ENCODE measurements at places on chromosomes 2 and 18.

- DNase-seq, result no peak
Observed at GRCh38 chr2:105320651-105321215, 8.8 kb downstream of the TGFBRAP1 start.

DNA sequence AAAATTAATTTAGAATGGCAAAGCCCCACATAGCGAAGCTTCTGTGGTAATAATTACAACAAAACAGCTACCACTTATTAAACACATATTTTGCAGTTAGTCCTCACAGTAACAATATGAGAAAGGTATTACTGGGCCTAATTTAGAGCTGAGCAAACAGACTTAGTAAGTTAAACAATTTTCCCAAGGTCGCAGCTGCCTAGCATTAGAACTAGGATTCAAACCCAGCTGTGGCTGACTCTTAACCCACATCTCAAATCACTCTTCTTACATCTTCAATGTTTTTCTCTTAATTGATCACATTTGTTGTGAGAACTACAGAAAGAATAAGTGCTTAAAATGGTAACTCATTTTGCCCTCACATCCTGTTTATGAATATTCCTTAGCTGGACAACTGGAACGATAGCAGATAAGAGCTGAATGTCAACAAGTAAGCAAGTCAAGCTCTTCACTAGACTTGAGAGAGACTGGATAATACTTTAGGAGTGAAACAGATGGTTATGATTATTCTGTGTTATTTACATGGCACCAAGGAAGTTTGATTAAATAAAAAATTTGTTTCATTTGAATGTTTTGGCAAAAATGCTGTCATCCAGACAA is 59.4 kb upstream of the TMEM17 start:
- no peak for DNase-seq

DNA sequence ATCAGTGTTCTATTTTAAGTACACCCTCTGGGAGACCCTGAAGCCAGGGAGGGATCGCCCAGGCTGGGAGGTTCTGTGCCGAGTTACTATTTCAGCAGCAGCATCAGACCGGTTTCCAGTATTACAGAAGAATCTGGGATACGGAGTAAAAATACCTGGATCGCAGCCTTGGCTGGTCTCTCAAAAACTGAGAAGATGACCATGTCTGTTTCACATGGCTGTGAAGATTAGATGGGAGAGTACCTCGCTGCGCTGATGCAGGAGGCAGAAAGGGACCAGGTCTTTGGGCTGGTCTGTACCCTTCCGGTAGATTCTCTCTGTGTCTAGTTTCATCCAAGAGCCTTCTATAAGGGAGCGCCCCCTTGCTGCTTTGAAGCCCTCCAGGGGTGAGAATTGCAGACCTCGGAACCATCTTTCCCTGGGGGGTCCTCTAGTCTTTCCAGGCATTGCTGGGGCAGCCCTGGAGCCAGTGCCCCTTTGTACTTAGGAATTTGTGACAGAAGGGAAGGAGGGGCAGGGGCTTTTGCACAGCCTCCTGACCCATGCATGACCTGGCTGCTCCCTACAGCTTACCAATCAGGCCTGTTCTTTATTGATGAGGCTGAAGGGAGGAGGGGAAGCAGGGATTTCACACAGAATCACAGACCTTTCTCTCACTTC is 56.3 kb upstream of the MAPRE3 start:
- DNase-seq, result no peak

DNA sequence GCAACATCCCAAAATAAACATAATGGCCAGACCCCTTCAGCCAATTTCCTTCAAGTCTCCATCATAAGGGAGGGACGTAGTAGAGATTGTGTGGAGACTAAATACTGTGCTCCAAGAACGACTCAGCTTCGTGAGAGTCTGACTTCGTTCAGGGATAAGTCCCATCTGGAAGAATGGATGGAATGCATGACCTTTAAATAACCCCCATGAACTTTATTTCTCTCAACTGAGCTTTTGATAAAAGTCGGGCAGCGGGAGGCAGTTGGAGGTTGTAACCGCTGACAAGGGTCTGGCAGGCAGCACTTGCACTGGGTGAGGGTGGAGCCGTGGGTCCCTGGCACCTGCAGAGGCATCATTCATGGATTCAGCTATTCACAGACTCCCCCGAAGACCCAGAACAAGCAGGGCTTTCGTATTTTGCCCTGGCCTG is 115.9 kb downstream of the ZFP36L2 start:
- DNase-seq, result no peak

DNA sequence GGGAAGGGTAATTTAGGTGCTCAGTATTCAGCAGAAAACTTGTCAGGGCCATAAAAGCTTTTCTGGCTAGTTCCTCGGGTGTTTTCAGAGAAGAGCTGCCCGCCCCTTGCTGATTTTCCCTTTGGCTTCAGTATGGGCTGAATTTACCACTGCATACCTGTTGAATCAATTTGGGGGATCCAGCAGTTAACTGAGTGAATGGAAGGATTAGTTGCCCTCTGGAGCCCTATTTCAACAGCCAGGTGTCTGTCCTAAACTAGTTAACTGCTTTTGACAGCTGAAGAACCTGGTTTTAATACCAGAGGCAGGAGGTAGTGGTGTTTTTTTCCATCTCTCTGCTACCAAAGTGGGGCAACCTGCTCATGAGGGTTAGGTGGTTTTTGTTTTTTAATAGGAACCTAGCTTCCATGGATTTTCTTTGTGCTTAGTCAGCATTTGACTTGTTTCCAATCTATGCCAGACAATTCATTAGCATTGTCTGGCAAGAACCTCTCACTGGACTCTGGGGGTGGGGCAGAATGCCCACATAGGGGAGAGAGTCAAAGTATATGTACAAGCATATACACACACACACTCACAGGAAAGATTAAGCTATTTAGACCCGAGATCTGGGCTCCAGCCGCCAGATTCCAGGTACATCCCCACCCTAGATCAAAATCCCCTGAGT is 166.5 kb upstream of the SIX3 start:
- no peak for DNase-seq

GRCh38 chr2:170477630-170478029 is 237.5 kb upstream of the SP5 start:
- no peak for DNase-seq

GRCh38 chr2:30694286-30695055 is 112.8 kb downstream of the CAPN13 start:
- no peak for DNase-seq

DNA sequence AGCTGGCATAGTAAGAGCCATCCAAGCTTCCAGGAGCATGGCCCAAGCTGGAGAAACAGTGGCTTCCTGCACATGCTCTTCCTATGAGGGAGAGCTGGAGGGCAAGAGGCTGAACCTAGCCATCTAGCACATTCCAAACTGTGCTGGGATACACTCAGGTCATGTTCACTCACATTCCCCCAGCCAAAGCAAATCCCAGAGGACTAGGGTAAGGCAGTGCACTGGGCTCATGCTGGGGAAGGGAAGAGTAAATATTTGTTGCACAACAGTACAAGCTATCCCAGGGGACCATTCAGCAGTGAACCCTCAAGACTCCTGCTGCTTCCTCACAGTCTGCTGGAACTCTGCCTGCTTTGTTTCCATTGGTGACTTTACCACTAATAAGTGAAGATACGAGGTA is 20.7 kb upstream of the GYPC start:
- DNase-seq, result no peak

GRCh38 chr2:133200684-133201421 is 367.4 kb downstream of the NCKAP5 start:
- peak; percentile 77 for DNase-seq

- peak; percentile 68 for DNase-seq
Observed at GRCh38 chr2:229586012-229586411, 128.3 kb downstream of the DNER start.

DNA sequence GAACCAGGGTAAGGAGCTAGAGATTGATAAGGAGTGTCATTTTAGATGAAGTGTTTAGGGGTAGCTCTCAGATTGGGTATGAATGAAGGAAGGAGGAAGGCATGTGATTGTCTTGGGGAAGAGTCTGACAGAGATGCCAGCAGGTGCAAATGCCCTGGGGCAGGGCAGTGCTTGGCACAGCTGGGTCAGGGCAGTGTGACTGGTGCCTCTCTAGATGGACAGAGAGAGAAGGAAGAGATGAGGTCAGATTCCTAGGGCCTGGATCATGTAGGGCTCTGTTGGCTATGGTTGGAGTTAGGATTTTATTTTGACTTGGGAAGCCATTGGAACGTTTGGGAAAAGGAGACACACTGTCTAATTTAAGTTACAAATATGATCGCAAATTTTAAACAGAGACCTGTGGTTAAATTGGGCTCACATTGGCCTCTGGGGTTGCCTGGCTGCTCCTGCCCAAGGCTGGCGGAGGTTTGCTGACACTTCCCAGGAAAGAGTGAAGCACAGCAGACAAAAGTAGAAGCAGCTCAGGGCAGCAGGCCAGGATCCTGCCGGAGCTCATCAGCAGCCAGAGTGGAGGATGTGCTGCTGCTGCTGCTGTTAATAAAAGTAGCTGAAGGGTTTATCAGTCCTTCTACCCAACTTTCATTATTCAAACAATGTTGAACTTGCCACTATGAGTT is 32.7 kb upstream of the FHL2 start:
- DNase-seq, result no peak

GRCh38 chr18:45962461-45962860 is 4.7 kb downstream of the EPG5 start:
- peak; percentile 41 for DNase-seq
